Lower lobe of right lung (tissue), 2 donors: ENCODE measurements at places on chromosomes 16 and 17. TPM values are rescaled to one million over a fixed set of nuclear protein-coding genes. Genes with fewer than 3 reads are reported as not detected.

DNA sequence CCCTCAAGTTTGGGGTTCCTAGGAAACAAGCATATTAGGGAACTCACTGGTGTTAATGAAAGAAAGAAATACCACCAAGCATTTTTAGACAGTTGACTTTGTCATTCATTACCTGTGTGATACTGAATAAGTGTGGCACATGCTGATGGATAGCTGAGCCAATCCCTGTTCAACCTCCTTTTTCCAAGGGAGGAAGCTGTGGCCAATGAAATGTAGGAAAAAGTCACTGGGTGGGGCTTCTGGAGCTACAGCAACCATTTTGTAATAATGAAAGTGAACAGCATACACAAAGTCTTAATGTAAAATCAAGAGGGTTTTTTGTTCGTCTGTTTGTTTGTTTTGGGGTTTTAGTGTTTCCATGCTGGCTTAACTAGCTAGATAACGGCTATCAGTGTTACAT lies 254.3 kb upstream of the SALL1 start:
- no peak for DNase-seq
- no peak overlapping the region for H3K27ac ChIP-seq
- no peaks in the 10 kb centered on the region for H3K4me1 ChIP-seq
- H3K27me3 ChIP-seq = no peaks in the 10 kb centered on the region
- H3K36me3 ChIP-seq = no peaks in the 10 kb centered on the region
- H3K4me3 ChIP-seq = no peak overlapping the region

GRCh38 chr17:46097497-46097896 lies 95.7 kb downstream of the KANSL1 start:
- no peak for DNase-seq
- peaks cover 45% of the 10 kb centered on the region for H3K4me1 ChIP-seq
- H3K4me3 ChIP-seq = no peak overlapping the region

DNA sequence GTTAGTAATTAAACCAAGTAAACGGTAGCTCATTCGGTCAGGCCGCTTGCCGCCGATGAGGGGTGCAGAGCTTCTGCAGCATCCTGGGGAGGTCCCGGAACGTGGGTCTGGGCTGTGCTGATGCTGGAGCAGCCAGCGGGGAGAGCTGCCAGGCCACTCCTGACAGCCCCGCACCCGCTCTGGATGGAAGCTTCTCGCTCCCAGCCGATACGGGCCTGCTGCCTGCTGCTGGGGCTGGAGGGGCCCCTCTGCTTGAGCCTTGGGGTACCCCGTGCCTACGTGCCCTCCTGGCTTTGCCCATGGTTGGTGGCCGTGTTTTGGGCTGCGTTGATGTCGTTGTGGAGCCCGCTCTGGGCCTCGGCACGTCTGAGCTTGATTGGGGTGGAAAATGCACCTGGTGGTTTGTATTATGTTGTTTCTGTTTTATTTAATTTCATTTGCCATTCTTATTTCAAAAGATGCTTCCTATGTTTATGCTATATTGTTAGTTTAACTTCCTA lies 41.6 kb upstream of the ZNF750 start:
- H3K4me1 ChIP-seq = peaks cover 85% of the 10 kb centered on the region
- peak overlapping the region; percentile 70 for H3K27ac ChIP-seq
- no peak overlapping the region for H3K4me3 ChIP-seq

GRCh38 chr16:79310710-79311109 lies 289.8 kb downstream of the MAF start:
- H3K36me3 ChIP-seq = no peaks in the 10 kb centered on the region
- no peak overlapping the region for H3K27ac ChIP-seq
- H3K4me1 ChIP-seq = no peaks in the 10 kb centered on the region
- DNase-seq = no peak

GRCh38 chr17:45234641-45235415 lies 13.1 kb downstream of the FMNL1 start:
- peaks cover 46% of the 10 kb centered on the region for H3K36me3 ChIP-seq
- H3K4me3 ChIP-seq = no peak overlapping the region
- no peak overlapping the region for H3K27ac ChIP-seq
- no peak for DNase-seq
- peaks cover 22% of the 10 kb centered on the region for H3K4me1 ChIP-seq
- H3K27me3 ChIP-seq = no peaks in the 10 kb centered on the region

- DNase-seq = no peak
- H3K36me3 ChIP-seq = no peaks in the 10 kb centered on the region
- H3K4me1 ChIP-seq = peaks cover 32% of the 10 kb centered on the region
- no peak overlapping the region for H3K4me3 ChIP-seq
- no peaks in the 10 kb centered on the region for H3K27me3 ChIP-seq
These were observed 104.7 kb downstream of the PITPNC1 start for GRCh38 chr17:67481808-67482207.

GRCh38 chr17:62666061-62666800 lies 38.8 kb downstream of the MRC2 start:
- no peaks in the 10 kb centered on the region for H3K27me3 ChIP-seq
- no peak overlapping the region for H3K4me3 ChIP-seq
- no peaks in the 10 kb centered on the region for H3K4me1 ChIP-seq
- no peak overlapping the region for H3K27ac ChIP-seq

GRCh38 chr17:83101805-83102480 lies 22.5 kb downstream of the METRNL start:
- peaks cover 16% of the 10 kb centered on the region for H3K27me3 ChIP-seq
- H3K4me3 ChIP-seq = no peak overlapping the region

- no peak for DNase-seq
- H3K36me3 ChIP-seq = no peaks in the 10 kb centered on the region
- H3K27me3 ChIP-seq = no peaks in the 10 kb centered on the region
- no peak overlapping the region for H3K27ac ChIP-seq
These were observed 91.6 kb downstream of the OR1D5 start for GRCh38 chr17:2971851-2972250.

GRCh38 chr16:69918241-69918640 lies 32.9 kb upstream of the CLEC18A start:
- peak overlapping the region; percentile 0 for H3K27ac ChIP-seq
- H3K36me3 ChIP-seq = peaks cover 14% of the 10 kb centered on the region
- DNase-seq = no peak

DNA sequence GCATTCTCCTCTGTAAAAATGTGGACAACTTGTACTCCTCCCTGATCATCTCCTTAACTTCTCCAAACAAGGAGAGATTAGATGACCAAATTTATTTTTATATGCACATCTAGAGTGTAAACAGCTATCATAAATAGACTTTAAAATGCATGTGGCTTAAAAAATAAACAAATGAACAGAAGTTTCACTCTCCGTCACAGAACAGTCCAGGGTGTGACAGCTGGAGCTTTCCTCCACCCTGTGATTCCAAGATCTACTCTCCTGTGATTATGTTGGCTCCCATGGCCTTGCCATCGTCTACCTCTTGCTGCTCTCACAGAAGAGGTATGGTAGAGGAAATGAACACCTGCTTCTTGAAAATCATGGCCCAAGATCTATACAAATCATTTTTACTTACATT lies 560.2 kb downstream of the TOX3 start:
- no peaks in the 10 kb centered on the region for H3K4me1 ChIP-seq
- DNase-seq = no peak
- H3K27me3 ChIP-seq = no peaks in the 10 kb centered on the region
- H3K36me3 ChIP-seq = no peaks in the 10 kb centered on the region

- no peak overlapping the region for H3K27ac ChIP-seq
- H3K4me1 ChIP-seq = no peaks in the 10 kb centered on the region
- no peaks in the 10 kb centered on the region for H3K36me3 ChIP-seq
- no peak for DNase-seq
- H3K4me3 ChIP-seq = no peak overlapping the region
- H3K27me3 ChIP-seq = no peaks in the 10 kb centered on the region
These were observed 51.1 kb downstream of the USP43 start for GRCh38 chr17:9696279-9697044.

Gene NXPH3
- 4.5 TPM for total RNA-seq

Gene RAB26
- 0.80 TPM for total RNA-seq

Gene PRCD
- 8.2 TPM for total RNA-seq

Gene GALR2
- not detected for total RNA-seq

Gene GFAP
- total RNA-seq = not detected

Gene HLF
- 29.4 TPM for total RNA-seq

Gene CCDC92B
- total RNA-seq = 0.12 TPM

Gene ZNF629
- total RNA-seq = 11.9 TPM

Gene CDH1
- total RNA-seq = 127 TPM
